ENCODE measurements at places on chromosomes 6 and 20. TPM values are rescaled to one million over a fixed set of nuclear protein-coding genes. Genes with fewer than 3 reads are reported as not detected.

The FAM83D gene
- total RNA-seq = 11.6 TPM

The TFAP2B gene
- total RNA-seq = not detected

The ZSCAN16 gene
- total RNA-seq = 3.2 TPM

The RTN4IP1 gene
- 11.6 TPM for total RNA-seq

The PLCB1 gene
- 12.8 TPM for total RNA-seq

The OTOR gene
- not detected for total RNA-seq

The ARG1 gene
- total RNA-seq = not detected

The UBD gene
- total RNA-seq = 0.84 TPM

The C20orf202 gene
- not detected for total RNA-seq

The ARFGEF3 gene
- total RNA-seq = 0.46 TPM

The CTCFL gene
- total RNA-seq = not detected

The CHRNA4 gene
- not detected for total RNA-seq

The PEDS1 gene
- 20.5 TPM for total RNA-seq

The ZNF831 gene
- 5.4 TPM for total RNA-seq

The HMGN3 gene
- total RNA-seq = 45.4 TPM

The PAK5 gene
- not detected for total RNA-seq

The XKR7 gene
- not detected for total RNA-seq

The KCNK5 gene
- 32.0 TPM for total RNA-seq

The MDFI gene
- not detected for total RNA-seq

The RIPPLY2 gene
- not detected for total RNA-seq

The LINC00237 gene
- not detected for total RNA-seq

The HDGFL1 gene
- not detected for total RNA-seq

The ZNF512B gene
- 11.3 TPM for total RNA-seq

The CAGE1 gene
- 0.06 TPM for total RNA-seq

The MPC1 gene
- total RNA-seq = 32.8 TPM

The SLC17A9 gene
- 47.3 TPM for total RNA-seq

The SNRPB2 gene
- 118 TPM for total RNA-seq

The CLVS2 gene
- total RNA-seq = not detected

The CEBPB gene
- 32.6 TPM for total RNA-seq

The PLCB4 gene
- not detected for total RNA-seq

The BMP6 gene
- total RNA-seq = not detected

The PRIM2 gene
- total RNA-seq = 36.0 TPM

The C6orf118 gene
- total RNA-seq = not detected

The ME1 gene
- total RNA-seq = 0.44 TPM

The LHFPL5 gene
- not detected for total RNA-seq

The CEP57L1 gene
- 21.6 TPM for total RNA-seq

The SLC12A5 gene
- total RNA-seq = not detected

The HLA-DRB1 gene
- 10.9 TPM for total RNA-seq

The TREML2 gene
- 2.0 TPM for total RNA-seq

Measured in activated CD8-positive, alpha-beta memory T cell treated with anti-CD3 and anti-CD28 coated beads for 36 hours (primary cell).